Activated CD8-positive, alpha-beta T cell treated with anti-CD3 and anti-CD28 coated beads for 36 hours (primary cell): ENCODE measurements at places on chromosomes 3 and 15. TPM values are rescaled to one million over a fixed set of nuclear protein-coding genes. Genes with fewer than 3 reads are reported as not detected.

DNA sequence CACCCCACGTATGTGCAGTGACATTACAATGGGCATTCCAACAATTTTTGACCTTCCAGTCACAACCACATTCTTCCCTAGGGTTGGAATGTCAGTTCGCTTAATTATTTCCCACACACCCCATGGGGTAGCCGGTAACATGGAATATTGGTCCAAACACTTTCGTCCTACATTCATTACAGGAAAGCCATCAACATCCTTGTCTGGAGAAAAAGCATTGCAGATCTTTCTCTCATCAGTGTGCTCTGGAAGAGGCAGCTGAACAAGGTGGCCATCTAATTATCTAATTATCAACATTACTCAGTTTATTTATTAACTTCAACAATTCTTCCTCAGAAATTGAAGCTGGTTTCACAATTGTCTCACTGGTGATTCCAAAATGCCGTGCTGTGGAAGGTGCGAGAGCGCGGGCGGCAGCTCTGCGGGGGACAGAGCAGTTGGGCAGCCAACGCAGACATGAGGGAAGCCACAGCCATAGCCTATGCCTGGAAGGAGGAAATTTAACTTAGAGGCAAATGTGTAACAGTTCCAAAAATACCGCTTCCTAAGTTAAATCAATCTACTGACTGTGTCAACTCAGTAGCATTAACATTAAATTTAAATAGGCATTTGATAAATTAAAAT, 1158.9 kb upstream of the EPHA6 start:
- no peak for DNase-seq
- no peak overlapping the region for H3K27ac ChIP-seq
- no peak overlapping the region for H3K4me3 ChIP-seq
- H3K27me3 ChIP-seq, result no peaks in the 10 kb centered on the region

- peaks cover 5% of the 10 kb centered on the region for H3K27me3 ChIP-seq
- no peak overlapping the region for H3K27ac ChIP-seq
- no peak overlapping the region for H3K4me3 ChIP-seq
- no peaks in the 10 kb centered on the region for H3K36me3 ChIP-seq
- no peak for DNase-seq
These were observed 17.8 kb downstream of the TMEM212 start for GRCh38 chr3:171860830-171861535.

GRCh38 chr15:77504306-77504705, 83.6 kb downstream of the HMG20A start:
- peaks cover 10% of the 10 kb centered on the region for H3K4me1 ChIP-seq
- no peak overlapping the region for H3K4me3 ChIP-seq
- no peaks in the 10 kb centered on the region for H3K36me3 ChIP-seq
- no peaks in the 10 kb centered on the region for H3K27me3 ChIP-seq
- DNase-seq, result no peak

The GOLGA8R gene
- total RNA-seq, result 3.1 TPM

The IL17RD gene
- not detected for total RNA-seq

The AADACL2 gene
- total RNA-seq, result not detected
